EH (cell line): ENCODE measurements at places on chromosomes 2 and 18.

DNA sequence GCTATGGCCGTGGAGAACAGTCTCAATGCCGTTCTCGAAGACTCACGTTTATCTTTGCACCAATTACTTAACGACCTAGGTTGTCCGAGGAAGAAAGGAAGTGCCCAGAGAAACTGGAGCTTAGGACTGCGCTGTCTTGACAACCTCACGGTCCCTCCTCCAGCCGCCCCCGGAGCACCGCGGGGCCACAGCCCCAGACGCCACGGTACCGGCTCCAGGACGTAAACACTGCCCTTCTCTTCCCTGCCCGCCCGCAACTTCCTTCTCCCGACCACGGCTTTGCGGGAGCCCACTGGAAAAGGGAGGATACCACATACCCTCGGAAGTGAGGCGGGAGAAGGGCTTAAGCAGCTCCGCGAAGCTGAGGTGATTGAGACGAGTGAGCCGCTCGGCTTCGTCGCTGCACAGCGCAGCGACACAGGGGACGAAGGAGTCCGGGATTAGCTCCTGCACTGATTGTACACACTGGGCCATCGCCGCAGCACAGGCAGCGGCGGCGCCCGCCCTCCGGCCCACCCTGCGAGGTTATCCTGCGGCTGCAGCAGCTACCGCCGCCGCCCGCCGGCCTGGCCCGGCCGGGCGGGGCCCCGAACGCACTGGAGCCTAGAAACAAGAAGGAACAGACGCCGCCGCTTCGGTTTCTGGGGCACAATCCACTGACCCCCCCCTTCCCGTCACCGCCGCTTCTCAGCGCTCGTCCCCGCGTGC lies 483 bp downstream of the TRAPPC8 start:
- peak; percentile 58 for DNase-seq

DNA sequence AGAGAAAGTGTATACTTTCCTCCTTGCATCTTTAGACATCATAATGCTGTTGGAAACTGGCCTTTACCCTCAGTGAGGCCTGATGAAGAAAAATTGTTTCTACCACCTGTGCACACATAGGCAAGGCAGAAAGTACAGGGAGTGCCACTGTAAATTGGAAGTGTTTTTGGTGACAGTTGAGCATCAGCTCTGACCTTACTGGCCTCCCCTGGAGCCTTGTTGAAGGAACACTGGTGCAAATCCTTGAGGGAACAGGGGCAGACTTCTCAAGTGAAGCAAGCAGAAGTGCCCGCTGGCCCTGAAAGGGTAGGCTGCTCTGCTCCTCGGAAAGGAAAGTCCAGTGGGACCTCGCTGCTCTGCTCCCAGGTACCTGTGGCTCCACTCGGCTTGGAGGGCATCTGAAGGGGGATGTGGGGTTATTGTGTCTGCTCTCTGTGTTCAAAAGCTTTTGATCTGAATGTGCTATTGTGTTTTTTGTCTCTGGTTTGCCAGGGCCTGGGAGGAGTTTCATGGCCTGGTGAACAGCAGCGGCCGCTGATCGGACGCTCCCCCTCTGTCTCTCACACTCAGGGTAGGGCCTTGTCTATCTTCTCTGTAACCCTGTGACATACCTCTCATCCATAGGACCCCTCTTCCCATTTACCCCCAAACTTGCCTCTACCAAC lies 23.4 kb downstream of the EIF4E2 start:
- no peak for DNase-seq

- DNase-seq: peak; percentile 26
Measured at GRCh38 chr2:68238955-68239822, 13.1 kb downstream of the PPP3R1 start.

GRCh38 chr2:138711812-138712211 lies 68.4 kb downstream of the NXPH2 start:
- DNase-seq: no peak

DNA sequence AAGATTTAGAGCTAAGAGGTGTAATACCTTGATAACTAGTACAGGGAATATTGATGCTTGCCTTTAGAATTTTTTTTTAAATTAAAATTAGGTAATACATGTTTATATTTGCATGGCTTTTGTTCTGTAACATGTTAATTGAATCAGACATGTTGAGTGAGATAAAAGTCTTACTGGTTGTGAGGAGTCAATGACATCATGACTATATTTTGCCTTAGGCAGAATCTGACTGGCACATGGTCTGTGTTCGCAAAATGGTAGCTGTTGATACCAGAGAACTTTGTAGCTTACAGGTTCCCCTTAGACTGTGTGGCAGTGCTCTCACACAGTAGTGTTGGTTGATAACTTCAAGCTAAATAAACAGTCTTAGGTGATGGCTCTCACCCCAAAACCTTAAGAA lies 199.7 kb downstream of the PTPRM start:
- DNase-seq: no peak

DNA sequence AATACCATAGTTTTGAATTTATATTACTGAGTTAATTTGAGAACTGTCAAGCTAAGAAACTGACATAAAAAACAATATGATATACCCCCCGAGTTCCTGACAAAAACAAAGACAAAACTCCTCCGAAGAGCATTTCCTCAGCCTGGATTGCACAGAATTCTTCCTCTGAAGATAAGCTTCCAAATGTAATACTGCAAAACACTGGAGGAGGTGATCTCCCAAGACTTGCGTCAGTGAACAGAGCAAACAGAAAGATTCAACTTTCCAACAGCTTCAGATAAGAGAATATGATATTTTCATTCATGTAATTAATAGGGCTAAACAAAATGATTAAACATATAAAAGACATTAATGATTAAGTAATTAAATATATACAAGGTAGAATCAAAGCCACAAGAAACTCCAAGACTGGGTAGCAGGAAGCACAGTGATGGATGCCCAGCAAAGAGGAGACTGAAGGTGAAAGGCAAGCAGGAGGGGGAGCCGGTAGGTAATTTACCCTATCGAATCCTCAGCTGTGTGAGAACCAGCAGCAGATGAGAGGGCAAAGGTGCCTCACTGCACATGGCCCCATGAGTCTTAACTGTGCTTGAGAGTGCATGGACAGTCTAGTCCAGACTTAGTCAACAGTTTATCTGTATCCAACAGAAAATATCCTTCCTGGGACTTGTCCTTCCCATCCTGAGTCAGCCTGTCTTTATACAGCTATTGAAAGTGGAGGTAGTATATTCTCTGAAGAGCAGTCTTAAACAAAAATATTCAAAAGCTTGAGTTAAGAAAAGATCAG lies 18.3 kb upstream of the SERPINB3 start:
- DNase-seq: no peak

DNA sequence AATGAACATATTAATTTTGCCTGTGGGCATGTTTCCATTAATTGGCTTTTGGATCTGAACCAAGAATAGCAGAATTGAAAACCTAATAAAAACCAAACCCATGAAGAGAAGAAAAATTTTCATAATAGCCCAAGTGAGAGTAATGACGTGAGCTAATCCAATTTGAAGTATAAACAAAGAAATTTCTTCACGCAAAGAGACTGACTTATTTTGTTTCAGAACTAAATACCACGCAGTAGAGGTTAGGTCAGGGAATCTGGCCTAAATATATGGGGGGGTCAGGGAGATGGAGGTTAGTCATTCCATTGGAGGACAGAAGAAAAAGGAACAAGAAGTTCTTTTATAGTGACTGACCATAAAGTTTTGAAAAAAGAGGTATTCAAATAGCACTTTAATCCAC lies 94.1 kb upstream of the CYP1B1 start:
- DNase-seq: peak; percentile 25

DNA sequence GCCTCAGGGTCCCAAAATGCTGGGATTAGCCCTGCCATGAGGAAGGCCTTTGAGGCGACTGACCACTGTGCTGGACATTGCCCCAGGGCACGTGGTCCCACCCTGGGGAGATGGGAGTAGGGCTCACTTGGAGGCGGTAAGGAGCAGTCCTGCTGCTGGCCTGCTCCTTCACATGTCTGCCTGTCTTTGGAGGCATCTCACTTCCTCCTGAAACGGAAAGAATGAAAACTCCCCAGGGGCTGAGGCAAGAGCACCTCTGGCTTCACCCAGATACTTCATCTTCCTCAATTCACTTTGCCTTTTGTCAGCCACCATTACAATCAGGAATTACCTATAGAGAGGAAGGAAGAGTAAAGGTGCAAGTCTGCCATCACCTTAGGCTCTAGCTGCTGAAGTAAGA lies 59.9 kb upstream of the GATA6 start:
- no peak for DNase-seq

GRCh38 chr2:61534926-61535325 lies 3.2 kb downstream of the XPO1 start:
- peak; percentile 18 for DNase-seq

GRCh38 chr2:97911922-97912575 lies 83.7 kb downstream of the TMEM131 start:
- DNase-seq: no peak

- no peak for DNase-seq
Measured at GRCh38 chr2:80706951-80707350, 402.4 kb upstream of the LRRTM1 start.

DNA sequence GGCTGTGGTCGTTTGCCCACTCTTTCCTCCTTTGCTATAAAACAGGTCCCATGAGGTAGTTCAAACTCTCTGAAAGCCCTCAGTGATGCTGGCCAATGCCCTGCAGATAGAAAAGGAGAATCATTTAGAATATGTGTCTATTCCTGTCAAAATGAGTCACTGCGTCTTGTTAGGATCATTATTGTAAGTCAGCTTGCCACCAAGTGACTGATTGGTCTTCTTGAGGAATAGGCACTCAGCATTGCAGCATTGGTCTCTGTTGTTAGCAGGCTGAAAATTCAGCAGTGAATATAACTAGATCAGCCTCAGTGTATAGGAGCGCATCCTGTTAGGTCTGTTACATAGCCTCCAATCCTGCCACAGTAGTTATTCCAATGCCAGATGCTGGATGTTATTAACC lies 28.9 kb downstream of the PRKRA start:
- no peak for DNase-seq

DNA sequence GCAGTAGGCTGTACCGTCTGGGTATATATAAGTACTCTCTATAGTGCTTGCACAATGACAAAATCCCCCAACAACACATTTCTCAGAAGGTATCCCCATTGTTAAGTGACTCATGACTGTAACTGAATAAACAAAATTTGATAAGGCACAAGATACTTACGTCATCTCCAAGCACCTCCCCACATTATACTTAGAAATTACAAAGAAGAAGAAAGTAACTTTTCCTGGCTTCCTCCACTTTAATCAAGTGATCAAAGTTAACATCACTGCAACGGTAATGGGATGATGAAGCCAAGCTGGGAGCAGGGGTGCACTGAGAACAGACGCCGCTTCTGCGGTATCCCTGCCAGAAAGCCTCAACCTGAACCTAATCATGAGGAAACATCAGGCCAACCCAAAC lies 9.7 kb downstream of the TNS1 start:
- DNase-seq: peak; percentile 73

DNA sequence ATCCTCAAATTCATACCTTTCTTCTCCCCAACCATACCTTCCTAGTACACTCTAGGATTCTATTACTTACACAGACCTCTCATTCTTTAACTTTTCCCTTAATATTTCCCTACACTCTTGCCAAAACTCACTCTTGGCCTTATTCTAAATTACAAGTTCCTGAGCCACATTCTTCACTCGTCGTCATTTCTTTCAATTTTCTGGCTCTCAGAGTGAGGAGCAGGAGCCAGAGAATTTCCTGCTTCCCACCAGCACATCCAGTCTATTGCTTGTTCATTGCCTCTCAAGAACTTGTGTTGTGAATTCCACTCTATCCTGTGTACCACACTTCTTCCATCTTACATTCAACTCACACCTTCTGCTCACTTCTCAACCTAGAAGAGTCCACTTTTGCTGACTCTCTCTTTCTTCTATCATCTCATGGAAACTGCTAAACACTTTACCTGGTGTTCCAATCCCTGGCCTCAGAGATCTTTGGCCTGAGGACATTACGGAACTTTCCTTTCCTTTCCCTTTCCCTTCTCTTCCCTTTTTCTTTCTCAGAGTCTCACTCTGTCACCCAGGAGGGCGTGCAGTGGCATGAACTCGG lies 171.6 kb downstream of the PLCL1 start:
- DNase-seq: no peak

- peak; percentile 71 for DNase-seq
Measured at GRCh38 chr2:26692279-26692896, at the start of gene KCNK3. KCNK3 (plus strand) TSS chr2:26692722; CDS start chr2:26692876, 154 bp downstream.

DNA sequence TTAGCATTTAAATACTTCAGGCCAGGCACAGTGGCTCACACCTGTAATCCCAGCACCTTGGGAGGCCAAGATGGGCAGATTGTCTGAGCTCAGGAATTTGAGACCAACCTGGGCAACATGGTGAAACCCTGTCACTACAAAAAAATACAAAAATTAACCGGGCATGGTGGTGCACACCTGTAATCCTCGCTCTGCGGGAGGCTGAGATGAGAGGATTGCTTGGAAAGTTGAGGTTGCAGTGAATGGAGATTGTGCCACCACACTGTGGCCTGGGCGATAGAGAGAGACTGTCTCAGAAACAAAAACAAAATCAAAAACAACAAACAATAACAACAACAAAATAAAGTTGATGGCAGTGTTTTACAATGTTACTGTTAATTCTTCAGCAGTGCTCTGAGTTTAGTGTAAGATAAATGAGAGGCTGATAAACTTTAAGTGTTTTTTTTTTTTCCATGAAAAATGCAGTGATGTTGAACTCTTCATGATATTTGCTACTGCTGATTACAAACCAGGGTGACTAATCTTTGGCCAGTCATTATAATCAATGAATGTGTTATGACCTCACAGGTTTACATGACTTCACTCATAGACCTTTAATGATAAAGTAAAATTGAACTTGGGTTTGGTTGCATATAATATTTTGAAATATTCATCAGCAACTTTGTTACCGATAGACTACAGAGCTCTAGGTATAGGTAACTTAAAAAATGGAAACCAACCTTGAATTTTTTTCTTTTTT lies 2.5 kb downstream of the ITGAV start:
- DNase-seq: no peak

DNA sequence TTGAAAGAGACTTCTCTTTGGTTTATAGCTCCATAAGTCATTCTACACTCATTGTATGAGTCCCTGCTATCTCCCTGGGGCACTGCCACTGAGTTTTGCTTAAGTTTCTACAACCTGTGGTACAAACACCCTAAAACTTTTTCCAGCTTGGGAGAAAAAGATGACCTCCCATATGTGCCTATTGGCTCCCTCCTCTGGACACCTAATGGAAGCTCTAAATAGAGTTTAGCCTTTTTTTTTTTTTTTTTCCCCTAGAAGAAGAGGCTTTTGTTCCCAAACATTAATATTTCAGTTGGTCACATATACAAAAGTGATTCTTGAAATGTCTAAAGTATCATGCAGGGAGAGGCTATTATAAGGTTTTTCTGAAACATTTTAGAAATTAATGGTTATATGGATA lies 547.2 kb upstream of the TMEFF2 start:
- DNase-seq: no peak

GRCh38 chr2:25920336-25920735 lies 42.0 kb upstream of the ASXL2 start:
- DNase-seq: peak; percentile 75

GRCh38 chr18:41737218-41737617 lies 217.8 kb upstream of the PIK3C3 start:
- no peak for DNase-seq
